ENCODE measurements at places on chromosomes 7 and 10.

- no peak for DNase-seq
These were observed 172.5 kb downstream of the ELFN1 start for GRCh38 chr7:1842321-1843221.

- no peak for DNase-seq
These were observed 140.5 kb downstream of the LRRC4 start for GRCh38 chr7:127890726-127891125.

GRCh38 chr10:89458784-89459183 is 44.4 kb downstream of the IFIT5 start:
- DNase-seq, result no peak

GRCh38 chr7:117616694-117617093 is 136.9 kb downstream of the CFTR start:
- no peak for DNase-seq

DNA sequence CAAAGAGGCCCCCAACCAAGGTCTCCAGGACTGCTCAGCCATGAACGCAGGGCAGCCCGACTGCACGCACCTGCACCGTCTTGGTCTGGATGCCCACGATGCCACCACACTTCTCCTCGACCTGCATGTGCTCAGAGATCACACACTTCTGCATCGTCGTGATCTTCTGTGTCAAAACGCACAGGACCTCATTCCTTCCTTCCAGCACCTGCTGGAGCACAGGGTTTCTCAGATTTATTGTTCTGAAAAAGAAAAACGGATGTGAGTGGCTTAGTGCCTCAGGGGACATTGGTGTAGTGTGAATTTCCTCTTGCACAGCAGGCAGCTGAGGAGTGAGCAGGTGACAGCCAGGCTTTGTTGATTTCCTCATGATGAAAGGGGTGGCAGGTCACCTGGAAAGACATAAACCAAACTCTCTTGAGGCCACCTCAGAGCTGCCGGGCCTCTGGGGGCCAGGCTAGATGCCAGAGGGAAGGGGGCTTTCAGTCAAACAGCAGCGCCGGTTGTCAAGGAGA is 38.2 kb downstream of the GSDME start:
- DNase-seq, result peak; percentile 71
